ENCODE measurements at places on chromosomes 13 and 19.

GRCh38 chr19:13427273-13428051 is 78.8 kb downstream of the CACNA1A start:
- DNase-seq: no peak

- peak; percentile 6 for DNase-seq
These were observed 1.7 kb upstream of the PTGER1 start for GRCh38 chr19:14476673-14477401.

GRCh38 chr19:47539747-47540311 is 25.0 kb upstream of the NAPA start:
- no peak for DNase-seq

DNA sequence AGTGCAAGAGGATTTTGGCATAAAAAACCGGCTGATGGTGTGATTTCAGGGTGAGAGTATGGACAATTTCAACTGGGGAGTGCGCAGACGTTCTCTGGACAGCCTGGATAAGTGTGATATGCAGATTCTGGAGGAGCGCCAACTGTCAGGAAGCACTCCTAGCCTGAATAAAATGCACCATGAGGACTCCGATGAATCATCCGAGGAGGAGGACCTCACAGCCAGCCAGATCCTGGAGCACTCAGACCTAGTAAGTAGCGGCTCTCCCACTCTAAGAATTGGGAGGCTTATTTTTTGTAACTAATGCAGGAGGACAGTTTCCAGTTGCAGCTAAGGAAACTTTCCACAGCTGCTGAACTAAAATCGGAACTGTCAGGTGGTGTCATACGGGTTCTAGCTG is 53.6 kb downstream of the ZAR1L start:
- no peak for DNase-seq

DNA sequence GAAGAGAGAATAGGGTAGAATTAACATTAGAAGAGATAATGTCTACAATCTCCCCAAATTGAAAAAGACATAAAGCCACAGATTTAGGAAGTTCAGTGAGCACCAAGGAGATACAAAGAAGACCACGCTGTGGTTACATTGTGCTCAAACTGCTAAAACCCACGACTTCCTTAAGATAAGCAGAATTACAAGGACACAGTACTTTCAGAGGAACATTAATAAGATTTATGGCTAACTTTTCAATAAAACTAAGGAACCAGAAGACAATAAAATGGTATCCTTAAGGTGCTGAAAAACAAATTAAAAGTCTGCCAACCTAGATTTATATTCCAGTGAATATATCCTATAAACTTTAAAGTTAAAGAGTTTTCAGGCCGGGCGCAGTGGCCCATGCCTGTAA is 7.4 kb upstream of the IL17D start:
- DNase-seq: no peak

GRCh38 chr13:112619730-112620631 is 32.0 kb upstream of the TUBGCP3 start:
- DNase-seq: no peak

GRCh38 chr19:6479836-6480398 is 1.7 kb downstream of the DENND1C start:
- DNase-seq: no peak

DNA sequence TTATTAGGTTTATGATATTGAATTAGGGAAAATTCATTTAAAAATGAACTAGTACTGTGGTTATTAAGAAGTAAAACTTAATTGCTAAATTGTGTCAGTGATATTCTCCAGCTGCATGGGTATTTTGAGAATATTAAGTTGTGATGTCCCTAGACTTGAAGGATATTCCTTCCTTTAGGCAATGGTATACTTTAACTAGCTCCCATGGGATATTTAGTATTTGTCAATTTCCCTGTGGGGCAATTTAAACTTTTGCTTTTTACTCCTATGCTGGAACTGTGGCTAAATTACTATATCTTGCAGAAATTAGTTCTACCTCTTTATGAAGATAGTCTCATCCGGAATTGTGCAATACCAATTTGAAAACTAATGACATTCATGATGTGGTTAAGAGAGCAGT is 151.6 kb upstream of the CSNK1A1L start:
- DNase-seq: no peak

DNA sequence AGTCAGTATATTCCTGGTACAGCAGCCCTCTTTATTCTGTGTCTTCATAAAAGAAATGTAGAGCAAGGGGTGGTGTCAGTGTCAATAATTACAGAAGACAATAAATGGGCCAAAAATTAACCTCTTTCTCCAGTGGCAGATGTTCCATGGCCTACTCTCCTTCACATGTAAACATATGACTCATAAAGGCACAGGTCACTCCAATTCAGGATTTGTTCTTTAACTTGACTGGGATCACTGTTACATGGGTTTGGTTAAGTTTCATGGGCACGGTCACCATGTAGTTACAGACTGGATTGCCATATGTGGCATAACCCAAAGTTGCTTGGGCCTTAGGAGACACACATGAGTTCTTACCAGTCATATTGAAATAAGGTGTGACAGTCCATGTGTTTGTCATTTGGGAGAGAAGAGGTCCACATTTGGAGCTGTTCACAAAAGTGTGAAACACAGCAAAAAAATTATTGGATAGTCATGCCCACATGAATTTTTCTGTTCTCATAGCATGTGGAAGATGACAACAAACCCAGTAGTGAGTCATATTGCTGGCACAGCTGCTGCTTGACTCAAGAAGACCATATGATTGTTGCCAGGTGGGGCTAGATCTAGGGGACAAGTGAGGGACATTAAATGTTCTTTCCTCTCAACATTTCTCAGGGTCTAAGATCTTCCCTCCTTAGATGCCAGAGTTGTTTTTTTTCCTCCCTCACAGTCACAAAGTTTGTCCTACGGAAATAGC is 68.1 kb upstream of the HTR2A start:
- no peak for DNase-seq

DNA sequence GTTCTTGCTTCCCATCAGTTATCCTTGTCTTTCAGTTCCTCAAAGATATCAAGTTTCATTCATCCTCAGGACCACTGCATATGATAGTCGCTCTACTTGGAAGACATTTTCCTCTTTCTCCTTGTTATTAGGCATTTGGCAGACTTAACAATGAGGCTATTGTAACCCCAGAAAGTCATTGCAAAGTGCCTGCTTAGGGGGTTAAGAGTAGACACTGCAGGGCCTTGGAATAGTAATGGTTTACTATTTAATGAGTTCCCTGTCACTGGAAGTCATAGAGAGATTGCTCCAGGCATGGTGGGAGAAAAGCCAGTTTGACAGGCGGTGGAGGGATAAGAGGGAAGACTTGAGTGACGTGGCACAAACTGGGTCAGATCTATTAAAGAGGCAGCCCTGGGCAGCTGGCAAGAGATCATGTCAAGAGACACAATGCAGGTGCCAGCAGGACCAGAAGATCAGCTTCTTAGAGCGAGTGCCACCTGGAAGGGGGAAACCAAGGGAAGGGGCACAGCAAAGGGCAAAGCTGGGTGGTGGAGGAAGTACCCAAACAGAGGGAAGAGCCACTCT is 16.8 kb upstream of the CPB2 start:
- no peak for DNase-seq

- DNase-seq: no peak
These were observed 4.0 kb downstream of the C19orf38 start for GRCh38 chr19:10852098-10852800.

Data from HEK293T (cell line).